Renal pelvis (tissue), 12 donors: ENCODE measurements at places on chromosomes 13 and 19. TPM values are rescaled to one million over a fixed set of nuclear protein-coding genes. Genes with fewer than 3 reads are reported as not detected.

Gene DCT
- polyA plus RNA-seq: 0.26 TPM

Gene KIR2DL3
- polyA plus RNA-seq: not detected

Gene CGB8
- polyA plus RNA-seq: not detected

Gene NPAS1
- 2.6 TPM for polyA plus RNA-seq

Gene SPRED3
- 1.2 TPM for polyA plus RNA-seq

Gene FLT3LG
- polyA plus RNA-seq: 3.1 TPM

Gene ZNF729
- polyA plus RNA-seq: 1.4 TPM

Gene CGB2
- polyA plus RNA-seq: not detected

Gene EXOC3L2
- polyA plus RNA-seq: 13.7 TPM

Gene PRR22
- 4.0 TPM for polyA plus RNA-seq

Gene ZNF549
- 10.8 TPM for polyA plus RNA-seq

Gene DIAPH3
- polyA plus RNA-seq: 12.9 TPM

Gene LRRC8E
- 2.8 TPM for polyA plus RNA-seq

Gene B3GNT8
- 4.9 TPM for polyA plus RNA-seq

- no peak for DNase-seq
Observed at GRCh38 chr13:80070024-80070703, 270.8 kb downstream of the SPRY2 start.

GRCh38 chr19:10809651-10810285, 26.2 kb downstream of the TMED1 start:
- no peak for DNase-seq

GRCh38 chr19:39307822-39308530, 11.8 kb downstream of the IFNL1 start:
- no peak for DNase-seq

DNA sequence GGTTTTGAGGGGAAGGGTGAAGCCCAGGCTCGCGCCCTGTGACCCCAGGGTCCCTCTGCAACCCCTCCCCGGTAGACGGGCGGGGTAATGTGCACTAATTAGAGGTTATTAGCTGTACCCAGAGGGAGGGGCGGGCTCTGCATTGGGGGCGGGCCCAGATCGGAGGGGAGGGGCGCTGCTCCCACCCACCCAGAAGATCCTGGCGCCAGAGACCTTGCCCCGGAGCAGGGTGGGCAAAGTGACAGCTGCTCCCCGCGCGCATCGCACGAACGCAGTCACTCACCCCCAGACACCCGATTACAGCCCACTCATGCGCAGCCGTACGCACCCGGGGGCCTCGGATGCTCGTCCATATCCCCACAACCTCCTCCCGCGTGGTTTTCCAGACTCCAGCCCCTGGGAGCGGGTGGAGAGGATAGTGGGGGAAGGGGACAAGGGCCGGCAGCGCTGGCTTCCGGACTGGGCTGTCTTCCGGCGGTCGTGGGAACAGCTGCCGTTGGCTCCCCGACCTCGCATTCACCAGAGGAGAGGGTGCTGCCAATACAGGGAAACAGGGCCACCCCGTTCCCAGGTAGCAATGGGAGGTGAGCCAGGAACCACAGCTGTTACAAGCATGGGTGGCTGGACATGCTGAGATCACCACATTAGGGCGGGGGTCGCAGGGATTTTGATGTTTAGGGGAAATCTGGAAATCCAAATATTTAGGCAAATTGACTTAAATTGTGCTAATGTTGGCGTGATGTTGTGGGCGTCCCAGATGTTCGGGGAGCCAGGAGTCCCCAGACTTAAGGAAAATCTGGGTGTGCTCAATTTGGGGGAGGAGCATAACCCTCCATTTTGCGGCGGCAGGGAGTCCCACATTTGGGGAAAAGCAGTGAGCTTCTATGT, 2.9 kb upstream of the HOOK2 start:
- no peak for DNase-seq

DNA sequence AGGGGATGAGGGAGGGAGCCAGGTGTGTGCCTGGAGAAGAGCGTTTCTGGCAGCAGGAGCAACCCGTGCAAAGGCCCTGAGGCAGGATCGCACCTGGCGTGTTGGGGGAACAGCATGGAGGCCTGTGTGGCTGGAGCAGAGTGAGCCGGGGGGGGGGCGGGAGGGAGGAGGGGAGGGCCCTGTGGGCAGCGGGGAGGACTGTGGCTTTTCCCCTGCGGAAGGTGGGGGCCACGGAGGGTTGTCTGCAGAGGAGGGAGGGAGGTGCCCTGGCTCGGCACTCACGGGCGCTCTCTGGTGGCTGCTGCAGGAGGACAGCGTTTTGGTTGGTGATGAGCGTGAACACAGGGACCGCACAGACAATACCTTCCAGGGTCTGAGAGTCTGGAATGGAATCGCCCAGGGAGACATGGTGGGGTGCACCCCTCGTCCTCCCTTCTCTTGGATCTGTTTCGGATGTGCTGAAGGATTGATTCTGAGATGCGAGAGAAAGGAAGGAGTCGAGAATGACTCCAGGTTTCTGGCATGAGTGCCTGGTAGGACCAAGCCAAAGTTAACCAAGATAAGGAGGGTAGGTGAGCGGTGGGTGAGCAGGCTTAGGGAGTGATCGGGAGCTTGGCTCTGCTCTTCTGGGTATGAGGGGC, 6.5 kb downstream of the RAB11B start:
- no peak for DNase-seq

GRCh38 chr19:37227996-37228395, 10.0 kb downstream of the ZNF383 start:
- DNase-seq: peak; percentile 48

GRCh38 chr13:109211616-109212015, 574.8 kb downstream of the IRS2 start:
- no peak for DNase-seq

DNA sequence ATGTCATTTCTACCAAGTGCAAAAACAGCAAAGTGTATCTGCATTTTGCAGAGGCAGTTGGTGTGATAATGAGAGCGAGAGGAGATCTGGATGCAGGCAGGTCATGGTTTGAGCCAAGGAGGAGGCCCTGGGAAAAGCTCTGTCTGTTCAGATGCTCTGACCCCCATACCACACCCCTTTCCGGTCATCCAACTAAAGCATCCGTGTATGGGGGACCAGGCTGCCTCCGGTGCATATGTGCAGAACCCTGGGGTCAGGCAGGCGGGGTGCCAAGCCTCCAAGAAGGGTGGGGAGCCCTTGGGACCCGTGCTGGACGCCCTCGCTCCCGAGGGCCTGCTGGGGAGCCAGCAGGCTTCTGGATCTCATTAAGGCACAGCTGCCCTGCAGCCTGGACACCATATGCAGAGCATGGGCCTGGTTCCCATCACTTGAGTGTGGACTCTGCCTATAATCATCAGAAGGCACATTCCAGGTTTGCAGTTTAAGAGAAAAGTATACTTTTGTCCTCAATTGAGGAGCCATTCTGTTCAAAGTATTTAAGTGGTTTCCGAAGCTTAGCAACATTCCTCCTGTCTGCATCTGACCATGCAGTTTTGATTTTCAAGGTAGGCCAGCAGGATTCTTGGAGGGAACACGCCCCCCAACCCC, 56.1 kb downstream of the ALOX5AP start:
- DNase-seq: no peak

DNA sequence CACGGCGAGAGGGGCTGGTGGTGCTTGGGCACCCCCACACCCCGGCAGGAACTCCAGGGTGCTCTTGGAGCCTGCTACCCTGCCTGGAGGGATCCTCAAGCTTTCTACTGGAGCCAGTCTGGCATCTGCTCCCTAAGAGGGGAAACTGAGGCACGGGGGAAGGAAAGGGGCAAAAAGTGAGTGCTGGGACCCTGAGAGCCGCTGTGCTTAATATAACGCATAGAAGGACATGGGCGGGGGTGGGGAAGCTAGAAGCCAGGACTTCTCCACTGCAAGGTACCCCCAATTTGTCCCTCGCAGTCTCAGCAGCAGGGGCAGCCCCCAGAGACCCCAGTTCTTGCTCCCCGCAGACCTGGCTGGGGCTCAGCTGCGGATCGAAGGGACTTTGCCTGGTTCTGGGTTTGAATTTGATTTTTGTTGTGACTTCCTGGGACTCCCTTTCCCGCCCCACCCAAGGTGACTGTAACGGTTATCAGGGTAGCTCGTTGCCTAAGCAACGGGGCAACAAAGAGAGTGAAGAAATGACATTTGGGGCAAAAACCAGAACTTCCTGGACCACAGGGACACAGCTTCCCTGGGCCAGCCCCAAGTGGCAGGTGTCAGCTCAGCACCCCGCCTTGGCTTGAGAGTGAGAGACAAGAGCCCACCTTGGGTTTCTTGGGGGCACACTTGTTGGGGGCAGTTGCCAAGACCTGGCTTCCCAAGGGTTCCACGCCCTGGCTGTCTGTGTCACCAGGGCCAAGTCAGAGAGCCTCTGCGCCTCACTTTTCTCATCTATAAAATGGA, 638 bp downstream of the ADGRE5 start:
- no peak for DNase-seq

- no peak for DNase-seq
Observed at GRCh38 chr13:45143346-45143751, 23.0 kb downstream of the GTF2F2 start.

GRCh38 chr13:49370371-49370770, 73.5 kb downstream of the CAB39L start:
- no peak for DNase-seq

DNA sequence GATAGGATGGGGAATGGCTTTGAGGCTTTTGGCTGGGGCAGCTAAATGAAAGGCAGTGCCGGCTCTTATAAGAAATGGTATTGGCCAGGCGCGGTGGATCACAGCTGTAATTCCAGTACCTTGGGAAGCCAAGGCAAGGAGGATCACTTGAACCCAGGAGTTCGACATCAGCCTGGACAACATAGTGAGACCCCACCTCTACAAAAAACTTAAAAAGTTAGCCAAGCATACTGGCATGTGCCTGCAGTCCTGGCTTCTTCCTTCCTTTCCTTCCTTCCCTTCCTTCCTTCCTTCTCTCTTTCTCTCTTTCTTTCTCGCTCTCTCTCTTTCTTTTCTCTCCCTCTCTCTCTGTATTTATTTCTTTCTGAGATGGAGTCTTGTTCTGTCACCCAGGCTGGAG, 3.1 kb downstream of the CA11 start:
- no peak for DNase-seq

- DNase-seq: no peak
Observed at GRCh38 chr13:82833923-82834322, 1048.4 kb downstream of the SLITRK1 start.

DNA sequence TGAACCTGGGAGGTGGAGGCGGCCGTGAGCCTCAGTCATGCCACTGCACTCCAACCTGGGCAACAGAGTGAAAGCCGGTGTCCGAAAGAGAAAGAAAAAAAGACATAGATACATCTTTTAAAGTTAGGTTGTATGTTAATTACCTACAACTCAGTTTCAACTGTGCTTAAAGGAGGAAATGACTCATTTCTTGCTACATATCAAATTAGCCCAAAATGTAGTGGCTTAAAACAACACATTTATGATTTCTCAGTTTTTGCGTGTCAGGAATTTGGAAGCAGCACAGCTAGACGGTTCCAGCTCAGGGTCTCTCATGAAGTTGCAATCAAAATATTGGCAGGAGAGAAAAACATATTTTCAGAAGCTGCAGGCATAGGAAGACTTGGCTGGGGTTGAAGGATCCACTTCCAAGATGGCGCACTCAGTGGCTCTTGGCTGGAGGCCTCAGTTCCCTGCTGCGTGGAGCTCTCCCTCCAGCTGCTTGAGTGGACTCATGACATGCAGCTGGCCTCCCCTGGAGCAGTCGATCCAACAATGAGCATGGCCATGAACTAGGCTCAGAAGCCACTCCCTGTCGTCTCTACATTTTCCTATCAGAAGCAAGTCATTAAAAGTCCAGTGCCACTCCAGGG, 7.1 kb downstream of the LDLR start:
- no peak for DNase-seq

DNA sequence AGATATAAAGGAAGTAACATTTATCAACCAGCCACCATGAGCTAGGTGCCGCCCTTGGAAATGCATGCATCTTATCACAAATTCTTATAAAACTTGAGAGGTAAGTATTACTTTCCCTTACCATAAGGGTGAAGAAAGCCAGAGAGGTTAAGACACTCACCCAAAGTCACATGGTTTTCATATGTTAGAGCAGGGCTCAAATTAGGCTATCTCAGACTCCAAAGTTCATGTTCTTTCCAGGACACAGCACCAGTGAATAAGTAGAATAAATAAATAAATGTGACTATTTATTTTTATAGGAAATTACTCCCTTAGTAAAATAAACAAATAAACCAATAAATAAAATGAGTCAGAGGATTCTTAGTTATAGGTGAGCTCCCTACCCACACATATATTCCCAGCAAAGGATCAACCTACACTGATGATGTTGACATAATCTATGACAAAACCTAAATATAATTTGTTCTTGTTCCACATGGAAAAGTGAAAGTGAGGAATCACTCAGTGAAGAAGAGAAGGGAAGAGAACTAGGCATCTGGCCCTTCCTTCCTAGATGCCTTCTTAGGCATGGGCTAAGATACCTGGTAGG, 27.2 kb downstream of the SPRY2 start:
- no peak for DNase-seq

- no peak for DNase-seq
Observed at GRCh38 chr13:32752997-32753606, 166.8 kb downstream of the PDS5B start.

DNA sequence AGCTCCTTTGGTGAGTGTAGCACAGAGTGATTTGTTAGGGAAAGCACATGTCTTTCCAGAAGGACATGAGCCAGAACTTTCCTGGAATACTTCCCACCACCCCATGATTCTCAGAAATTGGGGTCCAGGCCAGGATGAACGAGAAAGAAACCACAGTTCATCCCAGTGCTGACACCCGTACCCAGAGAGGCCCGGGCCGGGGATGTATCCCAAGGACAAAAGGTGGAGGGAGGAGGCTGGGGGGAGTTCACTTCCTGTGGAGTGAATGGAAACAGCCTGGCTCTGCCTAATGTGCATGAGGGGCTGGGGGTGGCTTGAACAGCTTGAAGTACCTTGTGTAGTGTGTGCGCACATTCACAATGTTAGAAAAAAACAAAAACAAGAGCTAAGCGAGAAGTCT, 47.5 kb downstream of the CDADC1 start:
- no peak for DNase-seq

GRCh38 chr13:23740002-23740401, 149.2 kb downstream of the MIPEP start:
- no peak for DNase-seq

GRCh38 chr19:32570081-32570785, 10.8 kb upstream of the PDCD5 start:
- peak; percentile 49 for DNase-seq

- no peak for DNase-seq
Observed at GRCh38 chr13:48492096-48492440, 40.8 kb downstream of the RCBTB2 start.

- DNase-seq: peak; percentile 19
Observed at GRCh38 chr19:34430738-34431625, 2.8 kb downstream of the UBA2 start.
